ENCODE measurements at places on chromosomes 2 and 18.
A peak's percentile ranks its signal among the peaks of the same experiment; 100 is the strongest.

DNA sequence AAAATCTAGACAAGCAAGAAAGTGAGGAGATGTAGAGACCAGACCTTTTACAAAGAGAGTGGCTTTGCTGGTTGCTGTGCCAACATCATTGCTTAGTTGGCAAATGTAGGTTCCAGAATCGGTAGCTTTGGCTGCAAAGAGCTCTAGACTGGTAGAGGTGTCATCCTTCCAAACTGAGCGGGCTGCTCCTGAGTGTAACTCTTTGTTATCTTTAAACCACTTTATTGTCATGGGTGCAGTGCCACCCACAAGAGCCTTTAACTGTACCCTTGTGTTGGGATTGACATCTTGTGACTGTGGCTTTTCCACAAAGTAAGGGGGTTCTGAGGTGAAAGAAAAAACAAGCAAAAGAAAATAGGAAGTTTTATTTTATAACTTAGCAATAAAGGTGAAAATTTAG is 77.2 kb downstream of the TTN start:
- DNase-seq = no peak

GRCh38 chr2:2703762-2704427 is 372.8 kb upstream of the MYT1L start:
- DNase-seq = no peak

GRCh38 chr2:133489641-133490410 is 78.4 kb downstream of the NCKAP5 start:
- DNase-seq = no peak

GRCh38 chr2:28326469-28326805 is 66.2 kb upstream of the FOSL2 start:
- DNase-seq = no peak

- DNase-seq = no peak
These were observed 354.8 kb upstream of the MEIS1 start for GRCh38 chr2:66080127-66080526.

GRCh38 chr2:667332-667999 is 9.7 kb downstream of the TMEM18 start:
- DNase-seq = no peak

- DNase-seq = no peak
These were observed 35.4 kb downstream of the NPC1 start for GRCh38 chr18:23550898-23551297.

DNA sequence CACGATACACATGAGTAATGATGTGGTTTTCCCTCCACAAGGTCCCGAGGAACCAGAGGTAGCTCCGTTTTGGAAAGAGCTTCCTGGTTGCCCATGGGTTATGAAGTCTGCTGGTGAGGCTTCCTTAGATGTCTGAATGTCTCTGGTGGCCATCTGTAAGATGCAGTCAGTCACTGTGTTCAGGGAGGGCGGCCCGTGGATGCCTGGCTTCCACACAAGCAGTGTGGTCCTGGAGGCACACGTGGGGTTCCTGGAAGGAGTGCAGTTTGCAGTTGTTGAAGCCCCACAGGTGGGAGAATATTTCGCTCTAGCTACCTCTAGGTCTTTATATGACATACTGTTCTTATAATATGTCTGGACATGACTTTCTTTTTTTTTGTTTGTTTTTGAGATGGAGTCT is 209.0 kb downstream of the FAM210A start:
- no peak for DNase-seq

GRCh38 chr2:228446734-228447133 is 265.2 kb upstream of the SPHKAP start:
- no peak for DNase-seq

DNA sequence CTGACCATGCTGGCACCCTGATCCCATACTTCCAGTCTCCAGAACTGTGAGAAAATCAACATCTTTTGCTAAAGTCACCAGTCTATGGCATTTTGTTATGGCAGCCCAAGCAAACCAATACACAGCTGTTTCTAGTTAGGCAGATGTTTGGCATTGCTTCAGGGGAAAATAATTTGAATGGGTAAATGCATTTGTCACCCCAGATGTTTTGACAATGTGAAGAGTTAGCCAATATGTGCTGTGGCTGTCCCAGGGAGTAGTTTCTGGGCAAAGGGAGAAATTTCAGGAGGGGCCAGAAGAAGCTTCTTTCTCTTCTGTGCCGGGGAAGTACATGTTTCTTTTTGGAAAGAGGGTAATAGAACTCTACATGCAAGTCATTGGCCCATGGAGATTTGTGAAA is 619.0 kb downstream of the SLC4A3 start:
- DNase-seq = no peak

- DNase-seq = no peak
These were observed 197.1 kb downstream of the LOXHD1 start for GRCh38 chr18:46459789-46460455.

DNA sequence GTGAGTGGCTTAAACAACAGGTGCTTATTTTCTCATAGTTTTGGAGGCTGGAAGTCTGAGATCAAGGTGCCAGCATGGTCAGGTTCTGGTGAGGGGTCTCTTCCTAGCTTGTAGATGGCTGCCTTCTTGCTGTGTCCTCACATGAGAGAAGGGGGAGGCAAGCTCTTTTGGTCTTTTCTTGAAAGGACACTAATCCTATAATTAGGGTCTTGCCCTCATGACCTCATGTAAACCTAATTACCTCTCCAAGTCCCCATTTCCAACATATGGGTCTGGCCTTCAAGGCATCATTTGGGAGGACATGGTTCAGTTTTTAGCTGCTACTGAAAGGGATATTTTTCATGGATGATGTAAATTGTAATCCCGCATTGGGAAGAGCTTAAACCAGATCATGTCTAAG is 18.0 kb downstream of the RBM44 start:
- DNase-seq = no peak

GRCh38 chr18:31819106-31819924 is 58.6 kb upstream of the SLC25A52 start:
- DNase-seq = no peak

DNA sequence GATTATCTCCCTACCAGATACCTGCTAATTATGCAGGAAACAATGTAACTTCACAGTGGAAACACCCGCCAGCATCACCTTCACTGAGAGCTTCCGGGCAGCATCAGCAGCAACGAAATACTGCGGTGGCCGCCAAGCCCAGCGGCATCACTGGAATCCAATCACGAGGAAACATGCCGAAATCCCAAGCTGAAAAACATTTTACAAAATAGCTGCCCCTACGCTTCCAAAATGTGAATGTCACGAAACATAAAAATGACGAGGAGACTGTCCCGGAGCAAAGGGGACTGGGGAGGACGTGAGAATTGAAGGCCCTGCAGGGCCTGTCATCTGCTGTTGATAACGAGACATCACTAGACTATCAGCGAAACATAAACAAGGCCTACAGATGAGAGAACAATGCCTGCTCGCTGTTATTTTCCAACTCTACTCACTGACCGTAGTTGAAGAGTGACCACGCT is 82.6 kb downstream of the HDAC4 start:
- no peak for DNase-seq

GRCh38 chr2:160516547-160517365 is 23.1 kb upstream of the RBMS1 start:
- DNase-seq = no peak

- DNase-seq = no peak
These were observed 606 bp downstream of the OTOF start for GRCh38 chr2:26477126-26477910.

DNA sequence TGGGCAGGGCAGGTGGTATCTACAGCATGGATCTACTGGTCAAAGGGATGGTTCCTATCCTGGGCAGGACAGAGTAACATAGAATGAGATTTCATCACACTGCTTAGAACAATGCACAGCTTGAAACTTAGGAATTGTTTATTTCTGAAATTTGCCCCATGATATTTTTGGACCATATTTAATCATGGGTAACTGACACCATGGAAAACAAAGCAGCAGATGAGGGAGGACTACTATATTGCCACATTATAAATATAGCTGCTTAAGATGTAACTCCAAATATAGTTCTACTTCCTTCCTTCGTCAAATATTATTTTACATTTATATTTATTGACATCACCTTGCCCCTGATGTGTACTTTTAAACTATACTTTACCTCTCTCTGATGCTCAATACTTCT is 254.7 kb downstream of the PTPRM start:
- DNase-seq = no peak

- DNase-seq = no peak
These were observed 89.1 kb downstream of the HS1BP3 start for GRCh38 chr2:20561637-20562454.

DNA sequence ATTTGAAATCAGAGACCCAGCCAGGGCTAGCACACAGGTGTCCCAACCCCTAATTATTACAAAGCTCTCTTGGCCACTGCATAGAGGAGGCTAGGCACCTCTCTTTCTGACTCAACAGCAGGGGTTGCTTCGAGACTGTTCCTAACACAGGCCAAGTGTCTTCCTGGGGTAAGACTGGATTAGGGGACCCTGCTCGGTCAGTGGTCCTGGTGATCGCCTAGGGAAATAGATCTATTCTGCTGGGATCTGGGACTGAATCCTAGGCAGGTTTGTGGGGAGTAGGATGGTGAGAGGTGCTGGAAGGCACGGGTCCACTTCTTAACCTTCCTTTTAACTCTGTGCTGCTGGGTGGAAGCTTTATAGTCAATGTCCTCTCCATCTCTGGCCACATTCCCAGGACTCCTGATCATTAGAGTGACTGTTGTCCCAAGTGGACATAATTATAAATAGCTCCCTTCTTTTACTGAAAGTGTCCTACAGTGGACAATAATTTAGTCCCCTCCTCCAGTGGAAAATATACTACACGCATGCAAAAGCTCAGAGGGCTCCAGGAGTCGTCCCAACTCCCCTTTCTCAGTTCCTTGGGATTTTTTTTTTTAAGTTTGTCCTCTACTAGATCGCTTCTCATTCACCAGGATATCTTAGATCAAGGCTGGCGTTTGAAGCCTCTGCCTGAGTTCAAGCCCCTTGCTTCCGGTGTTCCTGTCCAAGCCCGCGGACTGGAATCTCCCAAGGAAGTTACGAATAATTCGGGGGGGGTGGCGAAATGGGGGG is 1.3 kb upstream of the TRIB2 start:
- DNase-seq = no peak

DNA sequence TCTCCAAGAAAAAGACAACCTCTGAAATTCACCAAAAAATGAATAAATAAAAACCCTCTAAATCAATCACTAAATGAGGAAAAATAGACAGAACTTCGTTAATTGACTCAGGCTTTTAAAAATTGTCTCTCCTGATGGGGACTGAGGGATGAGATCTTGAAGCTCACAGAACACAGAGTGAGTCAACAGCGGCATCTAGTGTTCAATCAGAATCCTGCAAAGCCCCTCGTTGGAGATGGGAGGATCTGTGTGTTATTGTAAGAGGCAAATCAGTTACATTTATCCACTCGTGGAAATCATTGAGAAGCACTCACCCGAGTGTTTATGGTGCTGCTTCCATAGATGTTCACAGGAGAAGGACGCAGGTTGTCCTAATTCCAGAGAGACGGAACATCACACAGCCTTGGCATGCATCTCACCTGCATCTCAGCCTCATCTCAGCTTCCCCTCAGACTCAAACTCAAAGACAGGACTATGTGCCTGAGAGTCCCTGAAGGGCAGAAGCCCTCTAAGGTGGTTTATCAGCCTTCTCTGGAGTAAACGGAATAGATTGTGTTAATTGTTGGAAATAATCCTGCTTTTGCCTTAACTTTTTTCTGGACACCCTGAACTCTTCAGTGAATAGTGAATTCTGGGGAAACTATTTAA is 82.0 kb downstream of the MREG start:
- DNase-seq = peak; percentile 3

GRCh38 chr2:12304564-12305171 is 412.1 kb upstream of the TRIB2 start:
- no peak for DNase-seq

- DNase-seq = no peak
These were observed 516.7 kb downstream of the LRRTM4 start for GRCh38 chr2:77005522-77005921.

DNA sequence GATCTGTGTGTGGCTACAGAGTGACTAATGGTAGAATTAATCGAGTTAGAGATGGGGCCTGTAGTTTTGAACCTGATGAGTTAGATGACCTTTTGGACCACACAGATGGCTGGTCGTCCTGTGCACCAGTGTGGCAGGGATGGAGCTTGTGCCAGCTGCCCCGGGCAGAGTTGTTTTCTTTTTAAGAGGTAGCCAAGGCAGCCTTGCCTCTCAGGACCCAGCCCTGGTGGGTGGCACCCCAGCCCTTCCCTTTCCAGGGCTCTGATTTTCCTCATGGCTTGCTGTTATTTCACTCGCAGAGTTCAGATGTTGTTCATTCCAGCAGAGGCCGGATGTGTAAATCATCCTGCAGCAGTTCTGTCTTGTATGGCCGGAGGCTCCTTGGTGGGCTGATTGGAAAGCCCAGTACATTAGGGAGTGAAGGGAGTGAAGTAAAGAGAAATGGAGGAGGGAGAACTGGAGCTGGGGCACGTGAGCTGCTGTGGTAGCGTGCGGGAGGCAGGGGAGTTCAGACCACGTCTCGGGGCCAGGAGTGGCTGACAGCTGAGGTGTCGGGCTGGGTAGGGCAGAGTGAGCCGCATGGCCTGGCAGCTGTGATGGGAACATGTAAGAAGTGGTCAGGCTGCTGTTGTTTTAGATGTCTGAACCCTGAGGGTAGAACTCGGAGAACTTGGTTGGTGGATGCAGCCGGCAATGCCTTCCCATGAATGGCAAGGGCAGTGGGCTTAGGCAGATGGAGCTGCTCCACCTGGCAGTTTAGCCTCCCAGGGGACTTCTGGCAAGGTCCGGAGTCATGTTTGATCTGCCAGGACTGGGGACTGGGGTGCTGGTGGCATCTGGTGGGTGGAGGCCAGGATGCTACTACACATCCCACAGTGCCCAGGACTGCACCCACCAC is 28.8 kb downstream of the ASAP2 start:
- no peak for DNase-seq

DNA sequence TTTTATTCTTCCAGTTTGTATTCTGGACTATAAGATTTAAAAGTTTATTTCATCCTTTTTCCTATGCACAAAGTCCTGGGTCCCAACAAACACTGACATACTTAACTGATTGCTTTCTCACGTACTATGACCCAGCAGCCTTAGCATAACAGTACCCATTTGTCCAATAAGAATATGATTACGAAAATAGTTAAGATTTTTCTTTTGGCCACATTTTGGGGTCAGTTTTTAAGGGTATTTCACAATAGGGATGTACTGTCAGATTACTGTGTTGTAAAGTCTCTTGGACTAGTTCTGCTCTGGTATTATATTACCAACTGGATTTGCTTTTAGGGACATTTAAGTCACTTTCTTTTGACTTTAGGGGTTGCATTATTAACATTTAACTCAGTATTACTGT is 46.1 kb downstream of the TTC39C start:
- no peak for DNase-seq
